NCI-H2081 (cell line): ENCODE measurements at places on chromosomes 3 and 15.
A peak's percentile ranks its signal among the peaks of the same experiment; 100 is the strongest.

GRCh38 chr3:5791558-5791957 lies 604.1 kb downstream of the EDEM1 start:
- DNase-seq, result no peak

DNA sequence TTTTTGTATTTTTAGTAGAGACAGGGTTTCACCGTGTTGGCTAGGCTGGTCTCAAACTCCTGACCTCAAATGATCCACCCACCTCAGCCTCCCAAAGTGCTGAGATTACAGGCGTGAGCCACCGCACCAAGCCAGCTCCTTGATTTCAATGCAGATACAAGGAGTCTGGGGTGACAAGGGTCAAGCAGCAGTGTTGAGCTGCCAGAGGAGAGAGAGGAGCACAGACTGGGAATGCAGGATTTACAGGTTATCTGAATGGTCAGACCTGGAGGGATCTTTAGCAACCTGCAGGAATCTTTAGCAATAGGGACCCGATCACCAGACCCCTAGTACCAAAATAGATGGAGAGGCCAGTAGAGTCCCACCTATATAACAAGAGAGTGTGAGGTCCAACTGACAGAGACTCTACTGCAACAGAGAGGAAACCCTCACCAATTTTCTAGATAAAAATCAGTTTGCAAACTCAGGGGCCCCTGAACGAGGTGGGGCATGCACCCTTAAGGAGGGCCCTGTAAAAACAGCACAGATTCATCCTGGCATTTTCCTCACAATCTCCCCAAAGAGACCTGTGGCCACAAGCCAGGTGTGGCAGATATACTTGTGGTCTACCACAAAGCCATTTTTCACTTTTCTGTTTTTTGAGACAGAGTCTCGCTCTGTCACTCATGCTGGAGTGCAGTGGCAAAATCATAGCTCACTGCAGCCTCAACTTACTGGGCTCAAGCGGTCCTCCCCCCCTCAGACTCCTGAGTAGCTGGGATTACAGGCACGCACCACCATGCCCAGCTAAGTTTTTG lies 10.7 kb upstream of the SHISA5 start:
- no peak for DNase-seq

DNA sequence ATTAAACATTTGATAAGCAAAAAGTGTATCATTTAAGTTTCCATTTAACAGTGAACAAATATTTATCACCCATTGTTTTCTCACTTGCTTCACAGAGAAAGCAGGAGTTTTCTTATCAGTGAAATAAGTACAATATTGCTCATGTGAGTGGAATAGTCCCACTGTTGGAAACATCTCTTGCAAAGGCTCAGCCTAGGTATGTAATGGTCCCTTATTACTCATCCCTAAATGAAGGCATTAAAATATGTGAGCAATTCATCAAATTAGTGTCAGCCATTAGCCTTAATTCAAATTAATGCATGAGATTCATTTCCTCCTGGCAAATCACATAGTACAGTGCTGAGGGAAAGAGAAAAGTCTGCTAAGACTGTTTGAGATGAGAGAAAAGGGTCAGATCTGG lies 9.6 kb upstream of the FMN1 start:
- no peak for DNase-seq

- no peak for DNase-seq
Observed at GRCh38 chr15:57521503-57521902, 70.2 kb upstream of the MYZAP start.

DNA sequence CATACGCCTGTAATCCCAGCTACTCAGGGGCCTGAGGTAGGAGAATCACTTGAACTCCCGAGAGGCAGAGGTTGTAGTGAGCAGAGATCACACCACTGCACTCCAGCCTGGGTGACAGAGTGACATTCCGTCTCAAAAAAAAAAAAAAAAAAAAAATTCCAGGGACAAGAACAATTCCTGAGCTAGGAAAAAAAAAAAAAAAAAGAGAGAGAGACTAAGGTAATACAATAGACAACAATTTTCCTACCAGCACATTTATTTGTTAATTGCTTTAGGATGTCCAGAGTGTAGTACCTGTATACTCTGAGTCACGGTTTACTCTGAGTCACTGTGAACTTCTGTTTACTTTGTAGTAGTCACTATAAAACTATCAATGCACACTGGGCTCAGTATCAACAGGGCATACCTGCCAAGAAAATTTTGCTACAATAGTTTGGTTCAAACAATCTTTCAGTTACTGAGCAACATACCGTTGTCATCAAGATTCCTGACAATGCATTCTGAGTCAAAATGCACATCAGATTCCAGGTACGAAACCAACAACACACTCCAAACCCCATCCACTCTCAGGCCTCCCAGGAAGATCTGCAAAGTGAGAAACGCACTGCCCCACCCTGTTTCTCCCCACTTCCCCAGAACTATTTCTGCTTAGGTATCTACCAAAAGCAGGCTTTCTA lies 28.3 kb downstream of the IGF2BP2 start:
- DNase-seq, result no peak

- peak; percentile 26 for DNase-seq
Observed at GRCh38 chr3:36804295-36805055, 40.1 kb upstream of the DCLK3 start.

DNA sequence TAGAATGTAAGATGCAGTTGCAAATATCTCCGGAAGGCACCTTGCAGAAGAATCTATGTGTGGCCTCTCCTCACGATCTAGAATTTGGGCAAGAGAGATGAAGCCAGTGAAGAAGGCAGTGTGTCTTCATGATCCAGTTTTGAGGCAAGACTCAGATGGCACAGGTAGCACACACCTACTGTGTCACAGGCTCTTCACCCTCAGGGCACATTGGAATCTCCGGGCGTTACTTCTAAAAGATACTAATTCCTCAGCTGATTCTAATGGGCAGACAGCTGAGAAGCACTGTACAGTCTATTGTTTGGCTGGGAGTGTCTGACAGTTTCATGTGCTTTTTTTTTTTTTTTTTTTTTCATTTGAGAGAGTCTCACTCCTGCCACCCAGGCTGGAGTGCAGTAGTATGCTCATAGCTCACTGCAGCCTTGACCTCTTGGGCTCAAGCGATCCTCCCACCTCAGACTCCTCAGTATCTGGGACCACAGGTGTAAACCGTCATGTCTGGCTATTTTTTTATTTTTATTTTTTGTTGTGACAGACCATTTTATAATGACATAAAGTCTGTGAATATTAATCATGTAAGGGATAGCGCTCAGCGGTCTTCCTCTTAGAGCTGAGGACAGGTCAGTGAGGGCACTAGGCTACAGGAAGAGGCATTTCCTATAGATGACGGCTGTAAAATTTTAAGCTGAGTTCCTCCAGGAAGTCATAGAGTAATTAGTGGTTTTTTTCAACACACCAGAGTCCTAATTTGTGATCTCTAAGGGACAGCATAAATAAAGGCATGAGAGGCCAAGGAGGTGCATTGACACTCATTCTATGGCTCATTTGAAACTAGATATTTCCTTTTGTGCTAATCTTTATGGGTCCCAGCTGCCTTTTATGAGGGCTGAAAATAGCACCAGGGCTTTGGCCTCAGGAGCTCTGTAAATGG lies 4.0 kb downstream of the C3orf52 start:
- DNase-seq, result peak; percentile 21

GRCh38 chr3:20741381-20741780 lies 555.4 kb upstream of the SGO1 start:
- no peak for DNase-seq

- no peak for DNase-seq
Observed at GRCh38 chr3:108713009-108713516, 44.1 kb downstream of the RETNLB start.

DNA sequence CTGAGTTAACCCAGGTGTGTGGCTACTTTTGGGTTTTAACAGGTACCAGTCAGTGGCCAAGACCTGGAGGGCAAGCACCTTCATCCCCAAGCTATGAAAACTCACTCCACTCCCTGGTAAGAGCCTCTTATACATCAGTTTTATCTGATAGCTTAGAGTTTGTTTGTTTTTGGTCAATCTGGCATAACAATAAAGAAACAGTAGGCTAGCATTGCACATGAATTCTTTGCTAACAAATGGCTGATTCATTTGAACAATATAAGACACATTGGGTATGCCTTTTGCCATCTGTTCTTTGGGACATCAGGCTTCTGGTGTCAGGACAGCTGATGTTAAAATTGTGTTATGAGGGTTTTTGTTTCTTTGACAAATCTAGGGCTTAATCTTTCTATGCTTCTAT lies 125.0 kb upstream of the CGNL1 start:
- DNase-seq, result no peak

DNA sequence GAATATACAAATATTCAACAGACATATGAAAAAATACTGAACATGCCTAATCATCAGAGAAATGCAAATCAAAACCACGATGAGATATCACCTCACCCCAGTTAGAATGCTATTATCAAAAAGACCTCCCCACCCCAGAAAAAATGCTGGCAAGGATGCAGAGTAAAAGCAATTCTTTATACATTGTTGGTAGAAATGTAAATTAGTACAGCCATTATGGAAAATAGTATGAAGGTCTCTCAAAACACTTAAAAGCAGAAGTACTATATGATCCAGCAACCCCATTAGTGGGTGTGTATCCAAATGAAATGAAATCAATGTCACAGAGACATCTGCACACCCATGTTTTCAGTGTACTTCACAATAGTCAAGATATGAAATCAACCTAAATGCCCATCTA lies 308.7 kb downstream of the CHST2 start:
- no peak for DNase-seq

DNA sequence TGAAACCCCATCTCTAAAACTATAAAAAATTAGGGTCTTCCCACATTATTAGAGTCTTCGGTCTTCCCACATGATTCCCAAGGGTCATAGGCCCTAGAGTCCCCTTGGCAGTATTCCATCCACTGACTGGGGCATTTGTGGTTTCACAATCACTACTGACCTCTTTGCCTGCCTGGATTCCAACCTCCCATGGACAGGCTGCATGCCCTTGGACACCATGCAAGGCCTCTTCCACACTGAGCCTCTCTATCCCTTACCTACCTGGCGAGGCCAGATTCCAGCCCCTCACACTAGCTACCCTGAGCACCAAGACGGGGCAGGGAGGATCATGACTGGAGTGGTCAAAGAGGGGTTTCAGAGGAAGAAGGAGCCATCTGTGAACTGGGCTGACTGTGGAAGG lies 64.4 kb downstream of the SRGAP3 start:
- DNase-seq, result no peak

DNA sequence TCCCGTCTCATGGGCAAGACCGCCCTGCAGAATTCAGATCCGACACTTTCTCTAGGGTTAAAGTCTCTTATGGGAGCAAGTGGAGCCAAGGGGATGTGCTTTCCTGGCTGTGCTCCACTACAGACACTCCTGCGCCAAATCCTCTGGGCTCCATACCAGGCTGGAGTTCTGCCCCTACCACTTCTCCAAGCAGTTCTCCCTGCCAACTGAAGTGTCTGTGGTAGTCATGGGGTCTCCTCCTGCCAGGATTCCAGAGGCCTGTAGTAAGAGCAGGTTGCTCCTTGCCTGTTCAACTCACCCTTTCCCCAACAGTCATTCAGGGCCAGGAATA lies 403.2 kb downstream of the GRM7 start:
- DNase-seq, result no peak

DNA sequence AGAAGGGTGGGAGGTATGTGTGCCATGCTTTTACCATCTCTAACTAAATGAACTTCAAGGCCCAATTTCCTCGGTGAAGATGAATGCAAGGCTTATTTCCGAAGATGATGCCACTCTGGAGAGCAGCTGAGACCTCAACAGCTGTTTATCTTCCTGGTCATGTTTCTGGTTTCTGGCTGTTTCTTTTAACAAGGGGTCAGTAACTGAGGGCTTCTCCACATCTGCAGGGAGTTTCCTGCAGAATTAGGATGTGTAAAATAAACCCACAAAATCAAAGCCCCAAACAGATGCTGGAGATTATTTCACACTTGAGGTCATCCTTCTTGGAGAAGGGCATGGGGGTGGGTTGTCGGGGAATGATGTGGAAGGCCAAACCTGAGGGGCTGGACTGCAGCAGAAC lies 220.3 kb downstream of the THSD4 start:
- no peak for DNase-seq

DNA sequence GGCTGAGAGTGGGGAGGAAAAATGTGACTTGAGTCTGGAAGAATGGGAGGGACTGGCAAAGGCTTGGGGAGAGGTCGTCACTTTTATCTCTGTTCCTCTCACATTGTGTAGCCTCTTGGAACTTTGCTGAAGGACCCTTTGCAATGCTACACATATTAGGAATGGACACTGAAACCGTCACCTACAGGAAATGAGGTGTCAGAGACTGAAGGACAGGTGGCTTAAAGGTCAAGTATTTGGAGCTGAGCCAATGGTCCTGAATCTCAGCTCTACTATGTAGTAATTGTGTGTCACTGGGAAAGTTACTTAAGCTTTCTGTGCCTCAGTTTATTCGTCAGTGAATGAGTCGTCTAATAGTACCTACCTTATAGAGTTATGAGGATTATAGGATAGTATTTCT lies 14.7 kb downstream of the MCTP2 start:
- DNase-seq, result no peak

GRCh38 chr3:168620854-168621253 lies 525.1 kb upstream of the GOLIM4 start:
- DNase-seq, result peak; percentile 79
